DMS53 (cell line): ENCODE measurements at places on chromosomes 7 and 10.

DNA sequence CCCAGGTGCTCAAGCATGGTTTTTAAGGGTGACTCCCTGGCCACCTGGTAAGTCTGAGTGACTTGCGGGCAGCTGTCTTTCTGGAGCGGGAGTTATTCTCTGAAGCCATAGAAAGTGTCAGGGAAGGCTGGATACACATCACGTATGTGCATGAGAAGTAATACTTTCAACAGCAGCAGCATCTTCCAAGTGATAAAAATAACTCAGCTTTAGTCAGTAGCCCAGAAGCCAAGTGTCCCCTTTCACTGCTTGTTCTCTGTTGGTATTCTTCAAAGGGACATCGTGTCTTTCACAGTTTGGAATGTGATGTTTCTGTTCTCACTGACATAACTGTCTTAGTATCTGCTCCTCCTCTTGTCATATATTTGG lies 97.6 kb downstream of the KIAA1217 start:
- DNase-seq, result no peak

- no peak for DNase-seq
These were observed 51.9 kb downstream of the GNAT3 start for GRCh38 chr7:80459776-80460510.

GRCh38 chr10:62402508-62402907 lies 28.3 kb downstream of the ZNF365 start:
- DNase-seq, result no peak

DNA sequence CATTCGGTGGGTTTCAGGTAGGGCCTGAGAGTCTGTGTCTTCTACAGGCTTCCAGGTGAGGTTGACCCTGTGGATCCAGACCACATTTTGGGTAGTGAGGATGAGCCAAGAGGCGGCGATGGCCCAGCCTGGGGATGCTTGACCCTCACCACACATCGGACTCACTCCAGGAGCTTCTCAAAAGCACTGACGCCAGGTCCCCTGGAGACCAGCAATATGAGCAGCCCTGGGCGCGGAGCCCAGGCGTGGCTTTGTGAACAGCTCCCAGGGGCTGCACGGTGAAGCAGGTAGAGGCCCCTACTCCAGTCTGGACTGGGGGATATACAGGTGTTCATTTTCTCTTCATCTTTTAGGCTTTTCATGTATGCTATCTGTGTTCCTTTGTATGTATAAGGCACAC lies 139.7 kb upstream of the PCBD1 start:
- no peak for DNase-seq
